ENCODE measurements at places on chromosomes 11 and 22.
A peak's percentile ranks its signal among the peaks of the same experiment; 100 is the strongest.

DNA sequence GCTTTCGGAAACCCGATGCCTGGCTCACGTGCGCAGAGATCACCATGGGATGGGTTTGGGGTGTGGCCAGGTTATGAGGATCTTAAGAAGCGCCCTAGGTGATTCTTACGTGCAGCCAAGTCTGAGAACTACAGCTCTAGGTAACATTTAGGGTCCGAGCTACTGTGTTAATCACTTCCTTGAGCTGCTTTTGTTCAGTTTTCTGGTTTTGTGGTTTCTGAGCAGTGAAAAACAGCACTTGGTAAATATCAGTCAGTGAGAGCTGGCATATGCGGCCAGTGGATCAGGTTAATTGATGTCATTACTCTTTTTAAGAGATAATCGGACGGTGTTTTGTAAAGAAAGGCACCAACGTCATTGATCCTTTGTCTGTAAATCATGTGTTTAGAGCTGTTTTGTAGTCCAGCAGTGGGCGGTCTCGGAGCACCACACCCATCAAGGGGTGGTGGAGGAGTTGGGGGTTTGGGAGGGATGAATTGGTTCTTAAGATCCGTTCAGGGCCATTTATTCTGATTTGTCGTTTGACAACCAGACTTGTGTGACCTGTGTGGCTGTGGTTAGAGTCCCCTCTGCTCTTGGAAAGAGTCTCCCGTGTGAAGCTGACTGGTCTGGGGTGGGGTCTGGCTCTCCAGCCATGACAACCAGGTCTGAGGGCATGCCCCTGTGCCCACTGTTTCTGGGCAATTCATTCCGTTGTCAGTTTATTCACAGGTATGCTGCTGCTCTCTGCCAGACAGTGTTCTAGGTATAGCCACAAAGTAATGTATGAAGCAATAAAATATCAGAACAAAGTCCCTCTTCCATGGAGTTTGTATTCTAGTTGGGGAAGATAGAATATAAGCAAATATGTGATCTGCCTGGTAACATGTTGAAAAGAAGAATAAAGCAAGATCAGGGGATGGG lies 61.9 kb upstream of the SORL1-AS1 start:
- DNase-seq, result no peak

- DNase-seq, result no peak
These were observed 27.5 kb downstream of the ATP6V1E1 start for GRCh38 chr22:17601031-17601430.

- DNase-seq, result no peak
These were observed 121.5 kb downstream of the CD44 start for GRCh38 chr11:35260342-35260985.

DNA sequence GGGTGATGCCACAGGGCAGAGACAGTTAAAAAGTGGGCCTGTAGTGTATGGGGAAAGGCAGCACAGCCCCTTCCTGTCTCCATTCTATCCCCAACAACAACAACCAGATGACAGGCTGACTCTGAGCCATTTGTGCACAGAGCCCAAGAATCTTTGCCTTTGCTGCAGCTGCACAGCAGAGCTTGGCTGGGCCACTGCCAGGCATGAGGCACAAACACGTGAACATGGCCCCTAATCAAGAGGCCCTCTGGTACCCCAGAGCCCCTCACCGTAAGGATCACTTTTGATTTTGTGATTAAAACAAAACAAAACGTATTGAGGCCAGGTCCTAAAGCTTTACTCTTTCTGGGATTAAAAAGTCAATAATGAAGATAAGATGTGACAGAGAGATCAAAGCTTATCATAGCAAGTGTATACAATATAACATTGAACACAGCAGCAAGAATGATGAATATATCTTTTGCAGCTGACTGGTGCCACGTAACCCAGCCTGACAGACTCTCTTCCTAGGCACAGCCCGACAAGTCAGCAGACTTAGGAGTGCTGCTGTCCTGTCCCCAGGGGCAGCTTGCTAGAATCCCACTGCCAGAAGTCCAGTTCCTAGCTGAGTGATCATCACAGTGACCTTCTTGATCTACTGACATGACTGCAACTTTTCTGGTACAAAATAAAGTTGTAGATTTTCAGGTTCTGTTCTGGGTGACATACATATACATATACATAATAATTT lies 117.8 kb downstream of the SERGEF start:
- DNase-seq, result no peak

GRCh38 chr11:109972181-109972715 lies 120.9 kb upstream of the ZC3H12C start:
- no peak for DNase-seq

- no peak for DNase-seq
These were observed 27.0 kb downstream of the AP2A2 start for GRCh38 chr11:952406-953385.

DNA sequence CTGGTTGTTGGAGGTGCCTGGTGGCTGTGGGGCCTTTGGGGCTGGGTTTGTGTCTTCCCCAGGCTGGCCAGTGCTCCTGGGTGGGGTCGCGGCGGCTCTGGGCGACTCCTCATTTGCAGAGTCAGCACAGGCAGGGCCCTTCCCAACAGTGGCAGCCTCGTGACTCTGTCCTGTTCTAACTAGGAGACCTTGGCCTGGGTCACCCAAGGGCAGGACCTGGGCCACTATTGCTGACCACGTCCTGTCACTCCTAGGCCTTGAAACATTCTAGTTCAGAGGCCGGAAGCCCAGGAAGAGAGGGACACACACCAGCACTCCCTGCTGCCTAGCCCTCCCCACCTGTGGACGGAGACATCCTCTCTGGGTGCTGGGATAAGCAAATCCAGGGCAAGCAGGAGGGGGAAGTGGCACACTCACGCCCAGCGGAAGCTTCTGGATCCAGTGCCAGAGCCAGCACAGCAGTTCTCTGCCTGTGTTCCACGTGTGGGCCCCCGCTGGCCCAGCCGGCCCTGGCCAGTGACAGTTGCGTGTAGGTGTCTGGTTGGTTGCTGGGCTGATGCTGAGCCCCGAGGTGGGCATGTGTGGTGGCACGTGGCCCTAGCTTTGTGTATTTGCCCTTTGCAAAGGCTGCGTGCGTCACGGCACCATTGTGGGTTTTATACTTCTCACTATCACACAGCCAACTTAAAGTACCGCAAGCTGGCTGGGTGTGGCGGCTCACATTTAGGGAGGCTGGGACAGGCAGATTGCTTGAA lies 4.3 kb upstream of the CHID1 start:
- no peak for DNase-seq

DNA sequence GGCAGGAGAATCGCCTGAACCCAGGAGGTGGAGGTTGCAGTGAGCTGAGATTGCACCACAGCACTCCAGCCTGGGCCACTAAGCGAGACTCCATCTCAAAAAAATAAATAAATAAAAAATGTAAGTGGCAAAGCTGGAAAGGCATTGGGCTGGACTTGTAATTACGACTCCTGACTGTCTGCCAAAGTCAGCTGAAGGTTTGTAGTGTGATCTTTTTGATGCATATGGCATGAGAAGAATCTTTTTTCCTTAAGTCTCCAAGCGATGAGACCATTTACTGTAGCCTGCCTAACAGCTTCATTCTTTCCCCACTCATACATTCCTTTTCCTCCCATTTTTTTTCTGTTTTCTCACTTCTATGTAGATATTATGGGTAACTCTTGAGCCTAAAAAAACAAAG lies 24.8 kb downstream of the CTNND1 start:
- no peak for DNase-seq

DNA sequence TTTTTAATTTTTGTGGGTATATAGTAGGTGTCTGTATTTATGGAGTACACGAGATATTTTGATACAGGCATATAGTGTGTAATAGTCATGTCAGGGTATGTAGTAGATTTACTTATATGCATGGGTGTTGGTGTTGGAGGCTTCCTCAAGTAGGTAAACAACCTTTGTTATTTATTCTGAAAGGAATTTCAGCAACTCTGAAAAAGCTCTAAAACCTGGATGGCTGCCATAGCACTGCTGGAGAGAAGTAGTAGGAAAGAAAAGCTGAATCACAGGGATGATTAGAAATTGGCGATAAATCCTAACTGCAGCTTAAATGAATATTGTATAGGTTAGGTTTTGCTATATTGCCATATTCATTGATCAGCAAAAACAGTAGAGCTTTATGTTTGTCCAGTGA lies 44.4 kb upstream of the ST14 start:
- no peak for DNase-seq

DNA sequence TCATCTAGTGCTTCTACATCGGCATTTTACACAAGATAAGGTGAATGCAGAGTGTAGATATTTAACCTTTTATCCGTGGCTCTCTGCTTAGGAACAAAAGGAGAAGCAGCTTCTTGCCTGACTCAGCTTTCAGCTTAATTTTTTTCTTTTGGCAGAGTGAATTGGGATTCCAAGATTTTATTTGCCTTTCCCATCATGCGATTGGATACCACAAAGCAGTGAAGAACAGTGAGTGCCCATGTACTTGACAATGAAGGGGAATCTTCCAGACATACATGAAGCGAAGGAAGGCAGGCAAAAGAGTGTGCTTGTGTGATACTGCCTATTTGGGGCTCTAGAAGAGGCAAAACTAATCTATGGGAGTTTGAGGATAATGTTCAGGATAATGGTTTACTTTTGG lies 17.0 kb upstream of the CHKA start:
- DNase-seq, result no peak

DNA sequence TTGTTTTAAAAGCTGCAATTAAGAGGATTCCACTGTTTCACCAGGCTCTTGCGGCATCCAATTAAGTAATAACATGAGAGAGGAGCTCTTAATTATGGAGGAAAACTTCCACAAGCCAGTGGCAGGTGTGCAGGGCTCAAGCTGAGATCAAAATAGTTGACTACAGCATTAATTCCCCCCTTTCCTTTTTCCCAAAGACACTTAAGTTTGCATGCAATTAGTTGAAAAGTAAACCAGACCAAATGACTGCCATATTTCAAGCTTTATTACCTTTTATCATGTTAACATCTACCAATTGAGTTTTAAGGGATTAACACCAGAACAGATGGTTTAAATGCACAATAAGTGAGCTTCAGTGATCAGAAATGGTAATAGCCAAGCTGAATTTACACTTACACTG lies 32.1 kb downstream of the FAM168A start:
- no peak for DNase-seq

DNA sequence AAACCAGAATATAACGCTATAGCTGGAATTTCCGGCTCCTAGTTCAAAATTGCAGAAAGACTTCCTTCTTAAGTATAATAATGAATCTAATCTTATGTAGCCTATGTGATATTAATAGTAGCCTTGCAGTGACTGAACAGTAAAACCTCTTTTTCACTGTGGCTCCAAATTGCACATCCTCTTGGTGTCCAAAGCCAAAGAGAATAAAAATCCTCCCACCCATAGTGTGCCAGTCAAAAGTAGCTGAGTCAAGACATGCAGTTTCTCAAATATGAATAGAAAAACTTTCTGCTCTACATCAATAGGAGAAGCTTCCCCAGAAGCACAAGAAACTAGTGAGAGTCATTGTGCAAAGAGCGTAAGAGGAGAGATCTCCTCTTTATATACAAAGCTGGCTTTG lies 76.0 kb upstream of the PICALM start:
- DNase-seq, result no peak

GRCh38 chr22:21032868-21033688 lies 717 bp upstream of the SLC7A4 start:
- no peak for DNase-seq

- DNase-seq, result no peak
These were observed 11.4 kb downstream of the FGF19 start for GRCh38 chr11:69692422-69692821.

DNA sequence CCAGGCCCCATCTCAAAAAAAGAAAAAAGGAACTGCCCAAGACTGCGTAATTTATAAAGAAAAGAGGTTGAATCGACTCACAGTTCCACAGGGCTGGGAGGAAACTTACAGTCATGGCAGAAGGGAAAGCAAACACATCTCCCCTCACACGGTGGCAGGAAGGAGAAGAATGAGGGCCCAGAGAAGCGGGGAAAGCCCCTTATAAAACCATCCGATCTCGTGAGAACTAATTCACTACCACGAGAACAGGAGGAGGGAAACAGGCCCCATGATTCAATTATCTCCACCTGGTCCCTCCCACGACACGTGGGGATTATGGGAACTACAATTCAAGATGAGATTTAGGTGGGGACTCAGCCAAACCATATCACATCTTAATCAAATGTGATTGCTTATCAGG lies 82.2 kb downstream of the BUD13 start:
- DNase-seq, result no peak

DNA sequence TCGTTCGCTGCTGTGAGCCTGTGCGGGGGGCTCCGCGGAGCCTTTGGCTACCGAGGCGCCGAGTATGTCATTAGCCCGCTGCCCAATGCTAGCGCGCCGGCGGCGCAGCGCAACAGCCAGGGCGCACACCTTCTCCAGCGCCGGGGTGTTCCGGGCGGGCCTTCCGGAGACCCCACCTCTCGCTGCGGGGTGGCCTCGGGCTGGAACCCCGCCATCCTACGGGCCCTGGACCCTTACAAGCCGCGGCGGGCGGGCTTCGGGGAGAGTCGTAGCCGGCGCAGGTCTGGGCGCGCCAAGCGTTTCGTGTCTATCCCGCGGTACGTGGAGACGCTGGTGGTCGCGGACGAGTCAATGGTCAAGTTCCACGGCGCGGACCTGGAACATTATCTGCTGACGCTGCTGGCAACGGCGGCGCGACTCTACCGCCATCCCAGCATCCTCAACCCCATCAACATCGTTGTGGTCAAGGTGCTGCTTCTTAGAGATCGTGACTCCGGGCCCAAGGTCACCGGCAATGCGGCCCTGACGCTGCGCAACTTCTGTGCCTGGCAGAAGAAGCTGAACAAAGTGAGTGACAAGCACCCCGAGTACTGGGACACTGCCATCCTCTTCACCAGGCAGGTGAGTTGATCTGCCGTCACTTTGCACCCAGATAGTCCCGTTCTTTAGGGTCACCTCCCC lies 1.0 kb downstream of the ADAMTS15 start:
- no peak for DNase-seq

DNA sequence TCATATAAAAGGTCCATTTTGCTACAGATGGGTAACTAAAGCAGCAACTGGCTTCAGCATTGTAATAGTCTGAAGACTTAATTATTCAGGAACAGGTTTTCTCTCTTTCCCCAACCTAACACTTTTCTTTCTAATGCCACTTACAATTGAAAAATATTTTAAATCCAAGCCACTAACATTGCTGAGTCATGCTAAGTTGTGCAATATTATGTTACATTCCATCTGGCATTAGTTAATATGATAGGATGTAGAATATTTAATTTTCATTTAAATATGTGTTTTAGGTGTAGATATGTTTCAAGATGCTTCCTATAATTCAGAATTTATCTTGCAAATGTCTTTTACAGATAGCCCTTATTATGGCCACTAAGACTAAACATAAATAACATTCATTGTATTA lies 98.6 kb downstream of the KIF18A start:
- DNase-seq, result no peak

GRCh38 chr11:65859812-65860277 lies 388 bp upstream of the MUS81 start:
- peak; percentile 56 for DNase-seq

DNA sequence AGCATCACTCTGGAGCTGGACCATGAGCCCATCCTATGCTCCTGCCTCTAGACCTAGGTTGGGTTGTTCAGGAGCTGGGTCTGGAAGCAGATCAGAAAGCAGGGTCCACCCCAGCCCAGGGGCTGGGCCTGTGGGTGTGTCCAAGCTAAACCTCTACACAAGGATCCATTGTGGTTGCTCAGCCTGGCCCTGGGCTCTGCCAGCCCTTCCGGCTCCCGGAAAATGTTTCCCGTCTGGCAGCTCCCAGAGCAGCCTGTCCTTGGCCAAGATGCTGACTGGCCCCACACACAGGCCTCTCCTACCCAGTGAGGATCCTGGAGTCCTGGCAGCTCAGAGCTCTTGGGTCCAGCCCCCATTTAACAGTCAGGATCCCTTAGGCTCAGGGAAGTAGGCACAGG lies 35.3 kb upstream of the FCHSD2 start:
- no peak for DNase-seq

Data from stimulated activated CD4-positive, alpha-beta T cell treated with anti-CD3 and anti-CD28 coated beads, Interleukin-2, amount 100 ng/mL, for 24 hours (primary cell).